ENCODE measurements at places on chromosomes 1 and 21.
A peak's percentile ranks its signal among the peaks of the same experiment; 100 is the strongest.

GRCh38 chr1:167092653-167093052 is 1.2 kb upstream of the STYXL2 start:
- no peak for DNase-seq

DNA sequence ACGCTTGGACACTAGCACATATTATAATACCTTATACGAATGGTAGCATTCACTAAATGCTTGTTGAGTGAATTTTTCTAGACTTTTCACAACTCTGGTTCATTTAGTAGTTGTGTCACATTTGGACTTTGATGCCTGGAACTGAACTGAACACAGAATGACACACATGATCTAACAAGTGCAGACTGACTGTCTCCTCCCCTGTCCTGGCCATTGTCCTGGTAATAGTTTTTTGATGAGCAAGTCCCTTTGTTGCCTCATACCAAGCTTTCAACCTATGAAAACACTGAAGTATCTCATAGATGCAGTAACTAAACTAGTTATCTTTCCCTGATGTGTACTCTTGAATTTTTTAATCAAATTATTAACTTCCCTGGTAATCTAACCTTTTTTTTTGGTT is 66.4 kb downstream of the LRRC8D start:
- no peak for DNase-seq

DNA sequence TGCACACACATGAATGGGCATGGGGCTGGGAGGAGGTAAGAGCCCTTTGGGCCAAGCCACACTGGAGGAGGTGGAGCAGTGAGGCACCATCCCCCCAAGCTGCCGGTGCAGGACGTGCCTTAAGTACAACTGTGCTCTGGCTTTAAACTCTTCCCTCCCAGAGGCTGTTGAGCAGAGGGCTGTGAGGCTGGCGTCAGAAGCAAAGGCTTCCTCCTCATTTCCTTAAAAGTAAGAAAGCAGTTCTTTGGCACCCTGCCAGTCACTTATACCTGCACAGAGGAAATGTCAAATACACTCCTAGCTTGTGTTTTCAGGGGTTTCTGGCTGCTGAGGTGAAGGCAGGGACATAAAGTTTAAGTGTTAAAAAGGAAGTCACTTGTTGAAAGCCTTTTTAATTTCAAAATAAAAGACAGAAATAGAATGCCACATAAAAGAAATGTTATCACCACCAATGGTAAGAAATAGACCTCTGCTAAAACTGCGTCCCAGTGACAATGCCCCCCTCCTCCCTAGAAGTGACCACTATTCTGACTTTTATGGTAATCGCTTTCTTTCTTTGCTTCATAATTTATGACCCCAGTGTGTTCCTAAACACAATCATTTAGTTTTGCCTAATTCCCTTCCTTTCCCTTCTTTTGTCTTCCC is 33.0 kb downstream of the LAMC2 start:
- no peak for DNase-seq

DNA sequence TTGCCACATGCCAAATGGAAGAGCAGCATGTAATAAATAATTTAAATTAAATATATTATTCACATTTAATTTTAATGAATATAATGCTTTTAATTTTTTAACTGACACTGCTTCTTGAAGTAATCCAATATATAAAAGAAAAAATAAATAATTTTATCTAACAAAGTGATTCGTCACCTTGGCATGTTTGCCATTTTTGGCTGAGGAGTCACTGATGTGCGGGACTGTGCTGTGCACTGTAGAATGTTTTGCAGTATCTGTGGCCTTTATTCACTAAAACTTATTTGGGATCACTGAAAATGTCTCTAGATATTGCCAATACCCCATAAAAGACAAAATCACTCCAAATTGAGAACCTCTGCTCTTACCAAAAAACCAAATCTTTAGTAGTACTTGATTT is 807.8 kb downstream of the BRINP3 start:
- no peak for DNase-seq

- DNase-seq: no peak
These were observed 1000.6 kb upstream of the PRMT6 start for GRCh38 chr1:106055855-106056254.

DNA sequence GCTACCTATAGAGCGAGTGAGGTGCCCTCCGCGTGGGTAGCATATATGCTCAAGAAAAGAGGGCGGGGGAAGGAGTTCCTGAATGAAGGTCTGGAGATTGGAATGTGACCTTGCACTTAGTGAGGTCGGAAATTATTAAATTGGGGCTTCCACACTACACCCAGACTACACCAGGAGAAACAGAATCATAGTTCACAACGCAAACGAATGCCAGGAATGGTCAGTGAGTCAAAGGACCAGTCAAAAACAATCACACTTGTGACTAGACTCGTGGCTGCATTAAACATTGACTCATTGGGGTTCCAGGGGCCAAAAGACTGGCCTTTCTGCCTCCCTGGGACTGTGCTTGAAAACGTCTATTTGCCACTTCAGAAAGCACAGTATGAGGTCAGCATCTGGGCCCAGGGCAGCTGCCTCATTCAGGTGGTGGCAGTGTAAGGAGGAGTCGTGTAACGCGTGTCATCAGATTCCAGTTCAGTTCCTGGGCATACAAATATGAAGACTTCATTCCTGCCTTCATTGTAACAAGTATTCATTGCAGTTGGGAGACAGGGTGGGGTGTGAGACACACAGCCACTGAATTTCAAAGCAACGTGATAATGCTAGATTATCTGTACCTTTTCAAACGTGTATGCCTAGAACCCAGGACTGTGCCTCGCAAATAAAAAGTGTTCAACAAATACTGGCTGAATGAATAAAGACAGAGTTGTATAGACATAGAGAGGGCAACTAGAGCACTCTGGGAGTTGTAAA is at the start of gene YOD1:
Gene YOD1, minus strand, starts transcription at position 18 of the 753 bp plus-strand sequence. CDS start 178 bp downstream, outside the sequence.
- DNase-seq: no peak

- DNase-seq: peak; percentile 25
These were observed 214.5 kb upstream of the CAMK1G start for GRCh38 chr1:209368864-209369598.

GRCh38 chr21:24046829-24047443 is 1560.3 kb downstream of the MRPL39 start:
- DNase-seq: no peak

- DNase-seq: no peak
These were observed 35.4 kb downstream of the AK2 start for GRCh38 chr1:33001282-33001681.

DNA sequence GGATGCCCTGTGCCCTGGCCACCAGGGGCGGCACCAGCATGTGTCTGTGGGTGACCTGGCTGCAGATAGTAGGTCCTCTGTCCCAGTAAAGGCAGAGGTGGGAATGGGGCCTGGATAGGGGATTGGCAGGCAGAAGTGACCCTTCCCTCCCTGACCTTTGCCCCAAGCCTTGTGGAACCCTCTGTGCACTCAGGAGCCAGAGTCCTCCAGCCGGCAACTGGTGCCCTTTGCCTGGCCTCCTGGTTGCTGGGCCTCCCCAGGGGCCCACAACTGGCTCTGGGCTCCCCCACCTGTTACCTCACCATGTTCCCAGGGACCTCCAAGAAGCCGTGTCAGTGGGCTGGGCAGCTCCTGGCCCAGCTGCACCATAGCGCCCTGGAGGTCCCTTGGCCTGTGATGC is 10.0 kb downstream of the PLCH2 start:
- no peak for DNase-seq

DNA sequence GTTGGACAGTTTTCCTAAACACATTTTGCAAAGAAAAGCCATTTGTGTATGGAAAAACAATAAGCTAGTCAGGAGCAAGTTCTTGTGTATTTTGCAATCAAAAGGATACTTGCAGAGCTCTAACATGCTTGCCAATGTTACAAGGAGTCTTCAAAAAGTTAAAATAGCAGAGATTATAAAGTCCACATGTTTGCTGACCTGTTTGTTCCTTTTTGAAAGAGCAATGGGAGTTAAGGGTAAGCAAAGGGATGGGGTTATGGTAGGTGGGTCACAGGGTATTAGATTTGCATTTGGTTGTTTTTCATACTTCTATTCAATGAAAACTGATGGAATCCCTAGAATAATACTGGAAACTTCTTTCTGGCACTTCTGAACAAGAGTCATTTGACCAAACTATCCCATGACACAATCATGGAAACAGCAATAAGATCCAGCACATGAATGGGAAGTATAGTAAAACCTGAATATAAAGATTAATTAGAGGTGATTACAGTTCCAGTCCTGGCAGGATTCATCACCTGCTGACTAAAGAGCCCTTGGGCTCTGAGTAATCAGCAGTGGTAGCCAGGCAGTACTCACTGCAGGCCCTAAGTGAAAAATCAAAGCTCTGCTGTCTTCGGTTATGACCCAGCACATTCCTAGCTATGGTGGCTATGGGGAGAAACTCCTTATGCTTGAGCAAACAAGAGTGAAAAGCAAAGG is 27.1 kb upstream of the ZC3H11B start:
- no peak for DNase-seq
